CD4-positive, alpha-beta T cell treated with Interleukin-12 subunit alpha and Interleukin-12 subunit beta, for 1 hour (primary cell): ENCODE measurements at places on chromosomes 16 and 17.
A peak's percentile ranks its signal among the peaks of the same experiment; 100 is the strongest.

DNA sequence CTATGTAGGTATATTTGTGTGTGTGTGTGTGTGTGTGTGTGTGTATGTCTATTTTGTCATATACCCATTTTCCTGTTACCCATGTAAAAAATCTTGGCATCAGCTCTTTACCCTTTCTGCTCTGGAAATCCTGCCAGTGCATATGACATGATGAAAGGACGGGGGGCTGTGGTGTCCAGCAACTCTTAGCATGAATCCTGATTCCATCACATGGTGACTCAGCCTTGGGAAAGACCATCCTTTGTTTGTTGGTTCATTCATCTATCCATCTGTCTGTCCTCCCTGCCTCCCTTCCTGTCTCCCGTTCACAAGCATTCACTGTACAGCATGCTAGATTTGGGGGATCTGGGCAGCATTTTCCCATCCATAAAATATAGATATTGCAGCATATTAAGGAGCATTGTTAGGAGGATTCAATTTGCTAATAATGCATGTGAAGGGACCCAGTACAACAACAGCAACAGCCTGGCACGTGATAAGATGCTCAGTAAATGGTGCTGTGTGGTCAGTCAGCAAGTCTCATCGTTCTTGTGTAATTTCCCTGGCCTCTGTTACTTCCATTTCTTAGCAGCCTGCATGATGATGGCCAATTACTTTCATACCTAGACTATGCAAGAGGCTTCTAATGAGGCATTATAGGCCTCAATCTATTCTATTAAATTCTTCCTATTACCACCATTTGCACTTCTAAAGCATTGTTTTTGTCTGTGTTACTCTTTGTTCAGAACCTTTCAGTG lies 191.0 kb downstream of the PRKCA start:
- no peak for DNase-seq

- no peak for DNase-seq
Observed at GRCh38 chr17:28839221-28839620, 3.4 kb downstream of the FAM222B start.

GRCh38 chr17:76805319-76805718 lies 62.9 kb upstream of the MGAT5B start:
- DNase-seq: no peak

DNA sequence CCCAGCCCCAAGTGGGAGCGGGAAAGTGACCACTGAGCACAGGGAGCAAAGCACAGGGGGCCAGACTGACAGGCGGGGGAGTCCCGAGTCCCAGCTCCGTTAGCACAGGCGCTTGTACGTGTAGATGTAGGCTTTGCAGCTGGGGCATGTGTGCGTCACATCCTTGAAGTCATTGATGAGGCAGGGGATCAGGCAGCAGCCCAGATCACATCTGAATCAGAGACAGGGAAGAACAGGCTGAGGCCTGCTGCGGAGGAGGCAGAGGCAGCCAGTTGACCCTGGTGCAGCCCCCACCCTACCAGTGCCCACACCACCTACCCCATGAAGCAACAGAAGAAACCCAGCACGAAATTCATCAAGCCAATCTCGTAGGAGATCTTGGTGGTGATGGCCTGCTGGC lies 26.1 kb downstream of the CDIP1 start:
- no peak for DNase-seq

DNA sequence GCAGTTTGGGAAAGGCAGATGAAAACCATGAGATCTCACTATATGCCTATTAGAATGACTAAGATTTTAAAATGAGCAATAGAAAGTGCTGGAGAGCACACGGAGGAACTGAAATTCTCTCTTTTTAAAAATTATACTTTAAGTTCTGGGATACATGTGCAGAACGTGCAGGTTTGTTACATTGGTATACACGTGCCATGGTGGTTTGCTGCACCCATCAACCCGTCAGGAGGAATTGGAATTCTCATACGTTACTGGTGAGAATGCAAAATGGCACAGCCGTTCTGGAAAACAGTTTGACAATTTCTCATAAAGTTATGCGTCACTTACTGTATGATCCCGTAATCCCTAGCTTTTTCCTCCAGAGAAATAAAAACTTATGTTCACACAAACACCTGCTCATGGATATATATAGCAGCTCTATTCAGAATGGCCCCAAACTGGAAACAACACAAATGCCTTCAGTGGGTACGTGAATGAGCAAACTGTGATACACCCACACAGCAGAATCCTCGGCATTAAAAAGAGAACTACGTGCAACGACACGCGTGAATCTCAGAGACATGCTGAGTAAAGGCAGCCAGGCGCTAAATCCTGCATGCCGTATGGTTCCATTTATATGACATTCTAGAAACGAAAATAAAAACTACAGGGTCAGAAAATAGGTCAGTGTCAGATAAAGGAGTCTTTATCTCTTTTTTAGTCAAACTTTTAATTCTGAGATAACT lies 11.8 kb downstream of the PIK3R6 start:
- no peak for DNase-seq

GRCh38 chr16:46916980-46917379 lies 32.8 kb downstream of the GPT2 start:
- no peak for DNase-seq

- no peak for DNase-seq
Observed at GRCh38 chr17:80826955-80827645, 164.5 kb upstream of the CHMP6 start.

- peak; percentile 17 for DNase-seq
Observed at GRCh38 chr17:8857919-8858318, 9.6 kb downstream of the PIK3R6 start.

DNA sequence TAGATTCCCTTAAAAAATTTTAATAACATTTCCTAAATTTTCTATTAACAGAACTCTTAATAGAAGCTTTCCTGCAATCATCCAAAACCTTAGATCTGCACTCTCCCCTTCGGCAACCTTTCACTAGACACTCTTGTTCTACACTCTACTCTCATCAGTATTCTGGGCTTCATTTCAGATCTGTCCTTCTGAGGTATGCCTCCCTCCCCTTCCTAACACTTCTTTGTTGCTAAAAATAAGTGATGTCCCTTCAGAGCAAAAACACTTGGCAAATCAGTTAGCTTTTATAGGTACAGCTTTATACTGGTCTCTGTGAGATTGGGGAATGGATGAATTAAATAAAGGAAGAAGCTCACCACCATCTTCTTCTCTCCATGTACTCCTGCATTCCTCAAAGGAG lies 28.2 kb upstream of the GNAO1 start:
- DNase-seq: no peak

DNA sequence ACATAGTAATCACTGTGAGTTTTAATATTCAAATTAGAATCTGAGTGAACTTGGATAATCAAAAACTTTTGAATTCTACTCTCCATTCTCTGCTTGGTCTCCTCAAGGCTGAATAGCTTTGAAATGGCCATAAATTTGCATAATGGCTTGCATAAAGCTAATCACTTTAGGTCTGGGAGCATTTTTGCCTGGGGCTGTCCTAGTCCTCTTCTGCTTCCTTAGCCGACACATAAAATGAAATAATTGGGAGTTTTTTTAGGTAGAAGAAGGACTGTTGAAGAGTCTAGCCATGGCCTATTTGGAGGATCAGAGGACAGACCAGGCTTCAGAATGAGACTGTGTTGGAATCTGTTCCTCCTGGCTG lies 91.4 kb upstream of the EEF2KMT start:
- DNase-seq: no peak

- DNase-seq: no peak
Observed at GRCh38 chr17:17401271-17401781, 75.5 kb upstream of the MED9 start.

- peak; percentile 24 for DNase-seq
Observed at GRCh38 chr17:9522074-9522473, 53.5 kb downstream of the STX8 start.

- DNase-seq: no peak
Observed at GRCh38 chr17:50539762-50540559, 7.0 kb upstream of the SPATA20 start.

DNA sequence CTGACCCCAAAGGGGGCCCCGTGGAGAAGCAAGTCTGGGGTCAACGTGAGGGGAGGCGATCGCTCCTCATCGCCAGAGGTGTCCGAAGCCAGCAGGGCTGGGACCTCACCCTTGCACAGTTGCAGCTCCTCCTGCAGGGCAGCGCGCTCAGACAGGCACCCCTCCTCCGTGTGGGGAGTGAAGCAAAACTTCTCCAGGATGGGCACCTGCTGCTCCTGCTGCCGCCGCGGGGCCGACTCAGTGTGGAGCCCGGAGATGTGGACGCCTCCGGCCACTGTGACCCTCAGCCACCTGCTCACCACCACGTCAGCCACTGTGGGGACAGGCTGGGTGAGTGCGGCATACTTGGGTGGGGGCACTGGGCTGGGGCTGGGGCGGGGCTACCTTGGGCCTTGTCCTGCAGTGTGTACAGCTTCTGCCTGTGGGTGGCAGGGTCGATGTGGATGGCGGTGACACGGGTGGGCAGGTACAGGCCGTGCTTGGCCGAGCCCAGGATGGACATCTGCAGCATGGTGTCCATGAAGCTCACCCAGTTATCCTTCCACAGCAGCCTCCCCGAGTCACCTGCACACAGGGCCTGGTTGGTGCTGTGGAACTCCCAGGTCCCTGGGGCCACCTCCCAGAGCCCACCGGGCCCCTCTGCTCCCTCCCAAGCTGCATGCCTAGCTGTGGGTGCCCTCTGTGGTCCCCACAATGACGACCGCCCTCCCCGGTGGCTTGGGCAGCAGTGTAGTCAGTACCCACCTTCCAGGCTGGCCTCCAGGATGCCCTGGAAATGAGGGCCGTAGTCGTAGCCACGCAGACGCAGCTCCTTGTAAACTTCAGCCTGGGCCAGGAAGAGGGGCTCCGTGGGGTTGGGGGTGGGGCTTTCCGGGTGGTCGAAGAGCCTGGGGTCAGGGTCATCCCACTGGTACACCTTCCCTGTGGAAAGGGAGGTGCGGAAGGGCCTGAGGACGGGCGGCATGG lies 10.8 kb downstream of the FASN start:
- DNase-seq: no peak

GRCh38 chr17:57331423-57331822 lies 75.1 kb downstream of the MSI2 start:
- DNase-seq: no peak

DNA sequence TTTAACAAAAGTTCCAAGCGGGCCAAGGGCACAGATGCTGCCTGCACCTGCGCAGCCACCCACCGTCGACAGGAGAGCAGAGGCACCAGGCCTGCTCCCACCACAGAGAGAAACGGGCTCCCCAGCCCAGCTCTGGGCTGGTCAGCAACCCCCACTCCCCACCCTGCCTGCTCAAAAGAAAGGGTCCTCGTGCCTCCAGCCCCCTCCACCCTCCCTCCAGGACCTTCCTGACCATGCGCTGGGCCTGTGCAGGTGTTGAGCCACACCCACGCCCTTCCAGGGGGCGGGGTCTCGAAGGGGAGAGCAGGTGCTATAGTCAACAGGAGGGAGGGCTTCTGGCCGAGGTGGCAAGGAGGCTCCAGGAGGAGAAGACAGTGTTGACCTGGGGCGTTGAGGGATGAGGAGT lies 25.3 kb downstream of the ZNF778 start:
- no peak for DNase-seq

GRCh38 chr17:34837876-34838478 lies 123.3 kb downstream of the CCT6B start:
- no peak for DNase-seq

DNA sequence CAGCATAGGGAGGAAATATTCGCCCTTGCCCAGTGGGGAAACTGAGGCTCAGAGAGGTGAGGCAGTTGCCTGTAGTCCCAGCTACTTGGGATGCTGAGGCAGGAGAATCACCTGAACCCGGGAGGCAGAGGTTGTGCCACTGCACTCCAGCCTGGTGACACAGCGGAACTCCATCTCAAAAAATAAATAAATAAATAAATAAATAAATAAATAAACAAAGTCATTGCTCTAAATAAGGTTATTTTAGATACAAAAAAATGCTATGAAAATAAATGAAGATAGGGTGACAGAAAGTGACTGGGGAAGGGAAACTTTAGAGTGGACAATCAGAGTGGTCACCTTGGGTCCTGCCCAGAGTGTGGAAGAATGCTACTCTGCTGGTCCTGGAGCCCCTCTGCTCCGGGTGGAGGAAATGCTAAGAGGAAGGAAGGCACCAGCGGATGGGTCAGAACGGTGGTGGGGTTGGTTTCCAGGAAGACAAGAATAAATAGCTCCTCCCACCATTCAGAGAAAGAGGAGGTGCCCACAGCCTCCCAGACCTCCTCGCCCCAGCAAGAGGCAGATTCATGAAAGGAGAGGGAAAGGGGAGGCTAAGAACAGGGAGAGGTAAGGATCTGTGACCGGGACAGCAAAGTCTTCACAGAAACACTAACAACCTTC lies 17.6 kb downstream of the TRPV3 start:
- no peak for DNase-seq

- DNase-seq: no peak
Observed at GRCh38 chr17:60767744-60768308, 90.2 kb downstream of the BCAS3 start.

- no peak for DNase-seq
Observed at GRCh38 chr17:64531955-64532371, 25.2 kb downstream of the CEP95 start.

- DNase-seq: no peak
Observed at GRCh38 chr17:61259360-61259759, 140.3 kb upstream of the TBX2 start.

DNA sequence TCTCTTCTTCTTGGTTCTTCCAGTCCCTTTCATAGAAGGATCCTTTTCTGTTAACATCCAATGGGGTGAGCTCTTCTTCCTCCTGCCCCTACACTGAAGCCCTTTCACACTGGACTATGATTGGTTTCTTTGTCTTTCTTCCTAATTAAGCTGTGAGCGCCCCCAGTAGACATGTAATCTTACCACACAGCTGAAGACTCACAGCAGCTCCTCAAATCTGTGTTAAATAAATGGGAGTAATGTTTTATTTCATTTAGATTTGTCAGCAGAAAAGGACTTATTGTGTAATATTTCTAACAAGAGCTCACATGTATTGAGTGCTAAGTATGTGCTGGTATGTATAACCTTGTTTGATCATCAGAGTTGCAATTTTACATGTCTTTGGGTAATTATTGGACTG lies 55.7 kb downstream of the TOX3 start:
- DNase-seq: no peak

- DNase-seq: no peak
Observed at GRCh38 chr17:71398800-71399219, 722.0 kb upstream of the SOX9 start.

- no peak for DNase-seq
Observed at GRCh38 chr16:79303959-79304387, 296.6 kb downstream of the MAF start.

- no peak for DNase-seq
Observed at GRCh38 chr16:88724855-88725555, 18.7 kb downstream of the CTU2 start.

DNA sequence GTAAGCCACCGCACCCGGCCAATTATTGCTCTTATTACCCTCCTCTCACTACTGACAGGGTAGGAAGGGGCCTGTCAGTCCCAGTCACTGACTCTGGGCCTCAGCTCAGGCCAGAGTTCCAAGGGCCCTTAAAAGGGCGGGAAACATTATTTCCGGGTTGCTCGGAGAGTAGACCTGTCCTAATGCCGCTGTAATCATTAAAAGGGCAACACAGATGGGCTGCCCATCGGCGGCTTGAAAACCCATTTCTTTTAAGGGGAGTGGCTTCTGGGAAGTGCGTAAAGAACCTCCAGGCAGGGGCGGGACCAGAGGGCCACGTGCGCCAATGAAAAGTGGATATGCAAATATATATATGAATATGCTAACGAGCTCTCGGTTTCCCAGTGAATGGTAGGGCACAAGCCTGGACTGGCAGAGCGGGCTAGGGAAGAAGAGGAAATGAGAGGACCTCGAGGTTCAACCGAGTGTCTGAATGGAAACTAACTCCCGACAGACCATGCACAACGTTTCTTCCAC lies 26.6 kb downstream of the PIPOX start:
- no peak for DNase-seq

GRCh38 chr17:61837175-61838051 lies 25.9 kb downstream of the BRIP1 start:
- DNase-seq: peak; percentile 60
